Smooth muscle cell of the brain vasculature (primary cell): ENCODE measurements at places on chromosomes 7 and 10.

GRCh38 chr7:86768394-86768793 is 124.7 kb downstream of the GRM3 start:
- no peak for DNase-seq

- DNase-seq: no peak
These were observed 1.2 kb upstream of the CHAT start for GRCh38 chr10:49612513-49613164.

- DNase-seq: no peak
These were observed 82.5 kb downstream of the C10orf90 start for GRCh38 chr10:126588024-126588423.

GRCh38 chr7:156845379-156846101 is 47.4 kb downstream of the LMBR1 start:
- no peak for DNase-seq

DNA sequence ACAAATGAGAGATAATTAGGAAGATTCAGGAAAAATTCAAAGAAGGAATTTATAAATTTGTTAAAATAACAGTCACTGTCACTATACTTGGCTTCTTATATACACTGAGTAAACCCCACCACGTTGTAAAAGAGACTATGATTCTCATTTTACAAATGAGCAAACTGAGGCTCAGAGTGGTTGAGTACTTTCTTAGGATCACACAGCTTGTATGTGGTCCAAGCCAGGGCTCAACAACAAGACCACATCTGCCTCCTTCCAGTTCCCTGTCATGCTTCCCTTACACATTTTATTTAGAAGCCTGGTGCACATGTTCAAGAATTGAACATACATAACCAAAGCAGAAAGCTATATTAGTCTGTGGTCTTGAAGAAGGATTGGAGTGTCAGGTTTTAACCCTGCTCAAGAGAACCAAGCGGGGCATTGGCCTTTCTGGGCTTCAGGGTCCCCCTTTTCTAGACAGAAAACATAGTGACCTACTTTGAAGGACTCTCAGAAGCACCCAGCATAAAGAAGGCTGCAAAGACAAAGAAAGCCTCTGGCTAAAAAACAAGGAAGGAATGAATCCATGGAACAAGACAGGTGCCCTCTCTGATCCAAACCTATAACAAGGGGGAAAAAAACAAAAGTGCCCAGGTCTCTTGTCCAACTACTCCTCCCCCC is 846 bp downstream of the MRLN start:
- no peak for DNase-seq

- DNase-seq: no peak
These were observed 15.0 kb upstream of the WDR86 start for GRCh38 chr7:151424799-151425198.
